Activated naive CD8-positive, alpha-beta T cell treated with anti-CD3 and anti-CD28 coated beads for 36 hours (primary cell): ENCODE measurements at places on chromosomes 1 and 21. TPM values are rescaled to one million over a fixed set of nuclear protein-coding genes. Genes with fewer than 3 reads are reported as not detected.

GRCh38 chr21:27306791-27307775 is 340.2 kb upstream of the ADAMTS5 start:
- DNase-seq, result no peak

The BCAN gene
- not detected for total RNA-seq

GRCh38 chr1:151871284-151872030 is 17.9 kb upstream of the THEM5 start:
- no peak for DNase-seq

GRCh38 chr1:208211921-208212843 is 32.0 kb downstream of the PLXNA2 start:
- DNase-seq, result no peak

- no peak for DNase-seq
These were observed 119.0 kb downstream of the PDE4B start for GRCh38 chr1:65911679-65912078.

The HCN3 gene
- total RNA-seq, result 1.6 TPM

- DNase-seq, result no peak
These were observed 10.4 kb upstream of the HOOK1 start for GRCh38 chr1:59804301-59804700.

The PTPN22 gene
- 67.9 TPM for total RNA-seq

GRCh38 chr1:214638459-214638807 is 35.4 kb downstream of the CENPF start:
- DNase-seq, result no peak

DNA sequence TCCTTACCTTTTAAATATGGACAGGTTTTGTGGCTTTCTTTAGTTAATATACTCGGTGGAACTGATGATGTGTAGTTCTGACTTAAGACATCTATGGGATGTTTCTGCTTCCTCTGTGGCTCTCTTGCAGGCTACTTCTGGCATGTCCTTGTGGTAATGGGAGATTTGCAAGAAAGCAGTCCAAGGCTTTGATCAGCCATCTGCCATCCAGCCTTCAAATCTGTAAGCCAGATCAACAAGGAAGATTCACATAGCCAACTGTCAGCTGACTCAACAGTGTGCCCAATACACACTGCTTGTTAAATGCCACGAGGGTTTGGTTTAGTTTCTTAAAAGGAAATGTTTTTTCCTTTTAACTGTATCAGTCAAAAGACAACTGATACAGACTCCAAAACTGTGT is 722.2 kb upstream of the CHRM3 start:
- no peak for DNase-seq

- no peak for DNase-seq
These were observed 10.2 kb downstream of the IL24 start for GRCh38 chr1:206907304-206907991.

GRCh38 chr1:154493276-154493675 is 8.7 kb upstream of the TDRD10 start:
- DNase-seq, result no peak

DNA sequence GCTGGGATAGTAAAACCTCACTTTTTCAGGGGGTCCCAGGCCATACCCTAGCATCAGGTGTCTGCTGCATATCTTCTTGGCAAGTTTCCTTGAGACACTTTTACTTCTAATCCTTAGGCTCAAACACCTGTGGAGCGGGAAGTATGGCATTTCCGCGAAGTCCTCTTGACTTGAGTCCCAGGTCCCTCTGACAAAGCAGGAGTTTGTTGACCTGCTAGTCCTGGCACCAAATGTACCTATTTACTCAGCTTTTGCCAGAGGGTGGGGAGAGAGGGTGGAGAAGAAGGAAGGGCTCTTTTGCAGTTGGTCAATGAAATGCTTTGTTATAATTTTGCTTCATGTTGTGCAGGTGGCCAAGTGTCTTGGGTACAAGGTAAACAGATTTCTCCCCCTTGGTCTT is 59.7 kb downstream of the CLIC6 start:
- no peak for DNase-seq

GRCh38 chr1:156887734-156888133 is 5.8 kb upstream of the PEAR1 start:
- DNase-seq, result no peak

The NBPF20 gene
- total RNA-seq, result 0.48 TPM

GRCh38 chr1:99674115-99675064 is 28.5 kb downstream of the PALMD start:
- no peak for DNase-seq

GRCh38 chr1:44624268-44624901 is 49.9 kb downstream of the TMEM53 start:
- no peak for DNase-seq

The TTC39A gene
- total RNA-seq, result not detected

The FGR gene
- total RNA-seq, result 0.30 TPM

- DNase-seq, result peak; percentile 1
These were observed 94.1 kb downstream of the CLDN17 start for GRCh38 chr21:30072496-30072895.

GRCh38 chr1:51916587-51917405 is 38.3 kb upstream of the NRDC start:
- DNase-seq, result no peak

The HSD3B2 gene
- total RNA-seq, result not detected

DNA sequence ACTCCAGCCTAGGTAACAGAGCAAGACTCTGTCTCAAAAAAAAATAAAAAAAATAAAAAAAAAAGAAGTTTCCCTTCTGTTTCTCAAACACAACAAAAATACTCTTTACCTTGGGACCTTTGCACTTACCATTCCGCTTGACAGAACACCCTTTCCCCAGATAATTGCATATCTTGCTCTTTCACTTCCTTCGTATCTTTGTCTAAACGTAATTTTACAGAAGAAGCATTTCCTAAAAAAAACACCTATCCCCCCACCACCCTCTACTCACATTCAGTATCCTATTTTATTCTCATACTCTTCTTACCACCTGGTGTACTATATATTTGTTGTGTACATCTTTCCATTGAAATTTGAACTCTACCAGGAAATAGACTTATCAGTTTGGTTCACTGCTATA is 32.7 kb downstream of the ASH1L start:
- DNase-seq, result no peak

GRCh38 chr1:113178106-113178505 is 105.1 kb downstream of the LRIG2 start:
- no peak for DNase-seq

- DNase-seq, result no peak
These were observed 108.2 kb downstream of the NBPF12 start for GRCh38 chr1:147046189-147046862.

- DNase-seq, result no peak
These were observed 67.3 kb downstream of the LAMC1 start for GRCh38 chr1:183090391-183091006.

DNA sequence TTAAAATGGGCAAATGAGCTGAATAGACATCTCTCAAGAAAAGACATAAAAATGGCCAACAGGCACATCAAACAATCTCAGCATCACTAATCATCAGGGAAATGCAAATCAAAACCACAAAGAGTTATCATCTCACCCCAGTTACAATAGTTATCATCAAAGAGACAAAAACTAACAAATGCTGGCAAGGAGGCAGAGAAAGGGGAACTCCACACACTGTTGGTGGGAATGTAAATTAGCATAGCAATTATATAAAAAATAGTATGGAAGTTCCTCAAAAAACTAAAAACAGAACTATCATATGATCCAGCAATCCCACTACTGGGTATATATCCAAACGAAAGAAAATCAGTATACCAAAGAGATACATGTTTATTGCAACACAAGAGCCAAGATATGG is 68.7 kb downstream of the DENND1B start:
- no peak for DNase-seq

The CFAP107 gene
- total RNA-seq, result not detected

- DNase-seq, result peak; percentile 41
These were observed 11.6 kb downstream of the KCNQ4 start for GRCh38 chr1:40794974-40795715.

GRCh38 chr1:177283380-177283779 is 112.6 kb downstream of the BRINP2 start:
- DNase-seq, result no peak

- DNase-seq, result no peak
These were observed 345.5 kb upstream of the LYPLAL1 start for GRCh38 chr1:218828125-218828650.

GRCh38 chr1:45032837-45033236 is 20.8 kb downstream of the UROD start:
- no peak for DNase-seq

The TP73 gene
- 0.58 TPM for total RNA-seq

The KIRREL1 gene
- 0.16 TPM for total RNA-seq

The CASZ1 gene
- 2.3 TPM for total RNA-seq

GRCh38 chr1:156385534-156386031 is 16.6 kb downstream of the RHBG start:
- DNase-seq, result peak; percentile 58

The CLCNKB gene
- not detected for total RNA-seq

The OPN3 gene
- total RNA-seq, result 8.6 TPM

- no peak for DNase-seq
These were observed 135.7 kb upstream of the ZC3H12A start for GRCh38 chr1:37338658-37339057.
